Endothelial cell (in vitro differentiated cells): ENCODE measurements at places on chromosomes 1 and 21.

DNA sequence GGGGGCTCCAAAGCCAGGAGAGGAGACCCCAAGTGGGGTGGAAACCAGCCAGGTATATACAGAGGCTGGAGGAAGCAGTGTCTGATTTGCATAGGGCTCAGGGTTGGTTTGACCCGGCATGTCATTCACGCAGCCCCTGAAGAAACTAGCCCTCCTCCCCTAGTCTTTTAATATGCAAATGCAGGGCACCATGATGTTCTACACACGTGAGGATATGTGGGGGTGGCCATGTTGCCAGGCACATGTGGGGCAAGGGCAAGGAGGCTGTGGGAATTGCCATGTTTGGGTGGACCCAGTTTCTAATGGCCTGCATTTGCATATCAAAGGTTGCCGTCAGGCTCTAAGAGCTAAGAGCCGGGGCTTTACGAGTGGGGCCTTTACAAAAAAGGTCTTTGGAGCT is 12.0 kb upstream of the RHOU start:
- no peak for DNase-seq

DNA sequence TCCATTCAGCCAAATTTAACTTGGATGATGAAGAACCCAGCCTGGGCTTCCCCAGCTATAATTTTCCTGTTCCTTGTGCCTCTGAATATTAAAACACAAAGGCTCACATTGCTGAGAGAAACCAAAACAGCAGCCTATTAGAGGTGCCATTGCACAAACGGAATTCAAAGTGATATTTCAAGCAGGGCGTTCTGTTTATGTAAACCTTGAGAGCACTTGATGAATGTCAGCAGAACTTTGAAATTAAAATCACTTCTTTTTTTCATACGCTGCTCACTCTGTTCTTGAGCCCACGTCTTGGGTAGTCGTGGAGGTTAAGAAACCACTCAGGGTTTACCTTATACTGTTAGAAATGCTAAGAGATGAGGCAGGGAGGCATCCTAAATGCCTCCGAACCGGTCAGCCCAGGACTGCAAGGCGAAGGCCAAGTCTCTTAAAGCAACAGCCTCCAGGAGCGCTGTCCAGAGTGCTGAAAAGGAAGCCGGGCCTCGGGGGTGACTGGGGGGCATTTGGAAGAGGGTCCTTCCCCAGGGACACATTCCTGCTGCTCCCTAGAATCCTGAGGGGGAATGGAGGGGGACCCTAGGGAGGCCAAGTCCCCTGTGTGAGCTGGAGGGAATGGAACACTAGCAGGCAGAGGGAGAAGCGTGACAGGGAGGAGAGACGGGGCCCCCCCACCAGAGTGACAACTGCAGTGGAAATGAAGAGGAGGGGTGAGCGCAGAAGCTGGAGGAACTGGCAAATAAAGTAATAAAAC is 154.8 kb upstream of the VAMP3 start:
- peak; percentile 74 for DNase-seq

DNA sequence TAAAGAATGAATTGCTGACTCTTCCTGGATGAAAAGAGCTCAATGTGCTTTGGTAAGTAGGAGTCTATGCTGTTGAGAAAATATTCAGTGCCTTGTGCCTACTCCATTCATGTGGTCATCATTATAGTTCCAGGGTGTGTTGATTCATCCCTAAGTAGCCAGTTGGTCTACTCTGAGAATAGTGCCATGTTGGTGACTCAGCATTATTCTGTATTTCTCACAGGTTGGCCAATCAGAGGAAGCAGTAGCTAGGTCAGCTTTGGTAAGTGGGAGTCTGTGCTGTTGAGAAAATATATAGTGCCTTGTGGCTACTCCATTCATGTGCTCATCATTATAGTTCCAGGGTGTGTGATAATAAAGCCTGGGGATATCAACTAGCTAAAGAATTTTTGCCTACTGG is 397.3 kb downstream of the AGBL4 start:
- DNase-seq = no peak

- no peak for DNase-seq
Measured at GRCh38 chr1:153420306-153420705, 4.0 kb downstream of the S100A7A start.

GRCh38 chr1:171743081-171743870 is 1.4 kb upstream of the VAMP4 start:
- no peak for DNase-seq
